Heart left ventricle (tissue), 16 donors: ENCODE measurements at places on chromosomes 6 and 20.

DNA sequence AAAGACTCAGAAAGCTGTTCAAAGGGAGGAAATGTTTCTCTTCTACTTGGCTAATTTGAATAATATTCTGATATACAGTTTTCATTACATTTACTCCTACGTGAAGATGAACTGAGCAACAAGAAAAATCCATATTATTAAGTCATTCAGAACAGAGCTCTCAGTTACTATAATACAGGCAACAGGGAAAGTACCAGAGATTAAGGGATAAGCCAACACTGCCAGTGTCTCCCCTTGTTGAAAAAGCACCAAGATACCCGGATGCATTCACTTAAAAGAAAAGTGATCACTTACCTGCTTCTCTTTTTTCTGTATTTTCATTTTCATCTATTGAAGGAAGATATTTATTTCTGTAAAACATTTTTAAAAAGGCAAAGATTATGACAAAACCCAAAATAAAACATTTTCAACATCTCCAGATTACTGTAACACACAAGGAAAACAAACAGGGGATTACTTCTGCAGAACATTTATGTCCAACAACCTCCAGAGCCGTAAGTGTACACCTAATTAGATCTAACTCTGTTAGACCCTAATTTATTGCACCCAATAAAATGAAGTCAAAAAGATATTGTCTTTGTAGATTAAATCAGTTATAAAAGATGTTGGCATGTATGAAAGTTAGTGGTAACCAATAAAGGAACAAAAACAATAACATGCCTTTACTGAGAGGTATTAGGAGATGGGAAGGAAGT, 67.0 kb downstream of the CHD6 start:
- no peak for DNase-seq

- no peak for DNase-seq
These were observed 159.2 kb downstream of the SYCP2 start for GRCh38 chr20:59774204-59774641.

- no peak for DNase-seq
These were observed 731.6 kb upstream of the GJE1 start for GRCh38 chr6:141401168-141401567.

DNA sequence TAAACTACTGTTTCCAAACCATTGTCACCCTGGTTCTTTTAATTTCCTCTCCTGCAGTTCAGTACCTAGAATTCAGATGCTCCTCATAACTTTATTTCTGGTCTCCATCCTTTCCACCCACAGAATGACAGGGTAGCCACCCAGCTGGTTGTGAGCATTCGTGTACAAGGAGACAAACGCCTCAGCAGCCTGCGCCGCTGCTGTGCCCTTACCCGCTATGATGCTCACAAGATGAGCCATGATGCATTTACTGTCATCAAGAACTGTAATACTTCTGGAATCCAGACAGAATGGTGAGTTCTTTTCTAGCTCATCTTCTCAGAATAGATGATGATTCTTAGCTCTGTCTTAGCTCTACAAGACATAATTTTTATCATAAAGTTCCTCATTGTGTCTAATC, 18.6 kb downstream of the GTPBP2 start:
- no peak for DNase-seq
